ENCODE measurements at places on chromosomes 6 and 20.

- no peak for DNase-seq
Measured at GRCh38 chr20:32112841-32113240, 3.3 kb downstream of the TM9SF4 start.

- no peak for DNase-seq
Measured at GRCh38 chr6:144285798-144286502, 815 bp downstream of the UTRN start.

DNA sequence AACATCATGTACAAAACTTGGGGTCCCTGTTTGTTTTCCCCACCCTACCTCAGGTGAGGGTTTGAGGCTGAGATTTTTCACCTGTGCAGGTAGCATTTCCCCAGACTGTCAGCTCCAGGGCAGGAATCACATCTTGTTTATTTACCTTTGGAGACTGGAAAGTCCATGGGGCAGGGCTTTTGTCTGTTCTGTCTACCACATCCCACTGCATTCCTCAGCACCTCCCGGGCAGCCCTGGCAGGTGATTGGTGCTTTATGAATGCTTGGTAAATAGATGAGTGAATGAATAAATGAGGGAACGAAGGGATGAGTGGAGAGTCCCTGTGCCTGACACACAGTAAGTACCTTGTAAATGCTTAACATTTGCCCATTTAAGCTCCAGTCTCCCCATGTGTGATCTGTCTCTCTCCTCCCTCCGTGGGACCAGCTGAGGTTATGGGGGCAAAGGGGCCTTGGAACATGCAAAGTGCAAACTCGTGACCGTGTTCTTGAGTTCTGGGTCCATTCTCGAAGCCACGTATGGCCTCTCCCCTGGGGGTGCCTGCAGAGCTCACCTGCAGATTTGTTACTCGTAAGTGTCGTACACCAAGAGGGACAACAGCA is 69.7 kb upstream of the PMEPA1 start:
- DNase-seq: no peak

DNA sequence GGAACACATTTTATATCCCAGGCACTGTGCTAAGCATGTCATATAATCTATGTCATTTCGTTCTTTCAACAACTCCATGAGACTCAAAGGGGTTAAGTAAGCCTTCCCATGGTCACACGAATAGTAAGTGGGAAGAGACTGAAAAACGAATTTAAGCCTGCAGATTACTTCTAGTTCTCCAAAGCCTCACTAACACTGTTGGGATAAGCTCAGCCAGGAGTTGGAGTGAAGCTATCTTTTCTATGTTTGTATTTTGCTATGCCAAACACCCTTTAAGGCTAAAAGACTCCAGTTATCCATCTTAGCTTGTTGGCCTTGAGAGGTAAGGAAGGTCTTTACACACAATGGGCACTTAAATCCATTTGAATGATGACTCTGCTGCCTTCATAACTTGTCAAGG is 148.1 kb upstream of the UST start:
- DNase-seq: no peak

DNA sequence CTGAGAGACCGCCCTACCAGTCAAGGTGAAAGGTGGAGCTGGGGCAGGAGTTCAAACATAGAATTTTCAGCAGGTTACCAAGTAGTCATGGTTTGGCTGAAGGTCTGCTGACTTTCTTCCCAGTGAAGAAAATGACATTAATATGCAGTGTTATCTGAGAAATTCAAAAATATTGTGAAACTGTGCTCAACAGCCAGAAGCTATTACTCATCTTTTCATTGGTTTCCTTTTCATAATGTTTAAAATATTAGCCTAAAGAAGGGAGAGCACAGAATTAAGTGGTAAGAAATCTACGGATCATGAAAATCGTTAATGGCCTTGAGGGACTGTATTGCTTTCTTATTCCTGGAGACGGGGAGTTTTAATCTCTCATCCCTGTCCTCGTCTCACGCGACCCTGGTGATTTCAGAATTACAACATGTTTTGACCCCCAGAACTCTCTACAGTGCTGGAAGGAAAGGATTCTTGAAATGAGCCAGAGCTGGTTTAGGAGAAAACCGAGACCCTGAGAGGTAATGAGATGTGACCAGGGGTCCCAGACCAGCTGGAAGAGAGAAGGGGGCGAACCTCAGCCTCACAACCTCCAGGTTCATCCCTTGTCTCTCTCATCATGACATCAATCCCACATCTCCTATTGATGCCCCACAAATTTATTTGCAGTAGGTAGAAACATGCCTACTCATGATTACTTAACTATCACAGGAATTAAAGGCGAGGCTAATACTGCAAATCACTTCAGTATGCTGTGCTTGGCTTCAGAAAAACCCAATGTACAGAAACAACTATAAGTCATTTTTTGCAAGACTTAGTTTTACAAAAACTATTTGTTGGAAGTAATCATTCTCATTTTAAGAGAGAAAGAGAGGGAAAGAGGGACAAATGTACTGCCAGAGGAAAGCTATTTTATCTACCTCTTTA is 209.5 kb downstream of the FNDC1 start:
- DNase-seq: no peak

DNA sequence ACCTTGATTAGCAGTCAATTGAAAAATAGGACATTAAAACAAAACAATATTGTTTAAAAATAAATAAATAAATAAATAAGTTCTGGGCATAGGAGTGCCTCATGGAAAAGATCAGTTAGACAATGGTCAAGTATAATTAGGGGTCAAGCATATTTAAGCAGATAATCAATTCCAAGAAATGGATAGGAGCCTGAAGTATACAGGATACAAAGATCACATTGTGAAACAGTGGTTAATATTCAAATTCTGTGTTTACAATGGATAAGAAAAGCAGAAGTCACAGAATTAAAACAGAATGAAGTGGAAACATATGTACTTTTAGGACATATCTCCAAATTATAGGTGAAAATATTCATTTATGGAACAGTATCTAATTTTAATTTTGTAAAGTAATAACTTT is 1028.6 kb upstream of the CITED2 start:
- DNase-seq: no peak
